Stimulated activated CD4-positive, alpha-beta T cell treated with anti-CD3 and anti-CD28 coated beads, TNF-alpha, amount 100 ng/mL, for 4 hours (primary cell): ENCODE measurements at places on chromosomes 6 and 20.

- no peak for DNase-seq
Measured at GRCh38 chr6:85726206-85726605, 83.5 kb upstream of the SYNCRIP start.

DNA sequence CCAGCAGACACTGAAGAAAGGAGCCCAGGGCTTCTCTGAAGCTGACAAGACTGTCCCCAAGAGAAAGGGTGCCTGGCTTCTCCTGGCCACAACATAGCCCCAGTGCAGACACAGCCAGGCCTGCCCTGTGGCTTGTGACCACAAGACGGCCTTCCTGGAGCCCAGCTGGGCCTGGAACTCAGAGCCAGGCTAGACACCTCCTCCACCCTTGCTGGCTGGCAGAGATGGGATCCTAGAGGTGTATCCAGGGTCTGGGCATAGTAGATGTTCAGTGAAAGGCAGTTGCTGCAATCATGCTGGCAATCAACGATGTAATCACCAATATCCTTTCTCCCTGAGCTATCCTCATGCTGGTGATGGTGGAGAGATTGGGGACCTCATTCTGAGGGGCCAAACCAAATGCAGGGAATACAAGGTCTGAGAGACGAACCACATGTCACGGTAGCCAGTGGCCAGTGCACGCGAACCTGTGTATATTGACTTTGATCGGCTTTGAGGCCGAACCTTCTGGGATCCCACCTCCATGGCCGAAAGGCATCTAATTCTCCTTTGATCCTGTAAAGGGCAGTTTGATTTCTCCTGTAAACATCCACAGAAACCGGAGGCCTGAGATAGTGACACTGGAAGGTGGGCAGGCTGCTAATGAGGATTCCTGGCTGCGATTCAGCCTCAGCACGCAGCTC lies 115.2 kb downstream of the PSMB1 start:
- DNase-seq = no peak

GRCh38 chr6:159985296-159985945 lies 16.5 kb downstream of the IGF2R start:
- DNase-seq = no peak

DNA sequence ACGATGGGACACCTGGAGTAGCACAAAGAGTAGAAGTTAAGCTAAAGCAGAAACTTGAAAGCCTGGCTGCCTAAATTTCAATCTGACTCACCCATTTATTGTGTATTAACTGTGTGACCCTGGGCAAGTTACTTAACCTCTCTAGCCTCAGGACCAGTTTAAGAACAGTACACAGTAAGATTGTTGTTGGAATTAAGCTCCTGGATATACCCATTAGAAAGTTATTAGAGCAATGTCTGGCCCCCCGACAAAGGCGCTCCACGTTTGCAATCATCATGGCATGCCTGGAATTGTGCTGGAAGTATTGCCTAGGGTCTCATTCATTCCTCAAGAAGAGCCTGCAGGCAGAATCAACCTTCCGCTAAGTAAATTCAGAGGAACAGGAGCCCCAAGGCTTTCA lies 1.4 kb downstream of the SDC4 start:
- no peak for DNase-seq

- DNase-seq = no peak
Measured at GRCh38 chr20:62943396-62943795, 5.4 kb downstream of the GID8 start.

- no peak for DNase-seq
Measured at GRCh38 chr6:126033696-126034095, 47.4 kb downstream of the TRMT11 start.

DNA sequence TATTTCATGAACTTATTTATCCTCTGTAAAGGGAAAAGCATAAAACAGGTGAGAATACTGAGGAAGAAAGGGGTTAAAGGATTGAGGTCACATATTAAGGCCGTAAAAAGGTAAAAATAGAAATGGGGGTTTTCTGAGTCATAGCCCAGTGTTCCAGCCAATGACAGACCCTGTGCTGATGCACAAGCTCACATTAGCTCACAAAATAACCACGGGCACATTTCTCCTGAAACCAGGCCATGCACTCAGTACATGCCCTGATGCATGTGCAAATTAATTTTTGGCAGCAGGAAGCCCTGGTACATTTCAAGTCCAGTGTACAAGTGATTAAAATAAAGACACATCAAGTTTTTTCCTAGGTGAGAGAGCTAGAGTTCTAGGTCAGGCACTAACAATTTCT lies 194.4 kb downstream of the TMEM200A start:
- no peak for DNase-seq

GRCh38 chr20:9442858-9443257 lies 71.5 kb upstream of the LAMP5 start:
- no peak for DNase-seq

DNA sequence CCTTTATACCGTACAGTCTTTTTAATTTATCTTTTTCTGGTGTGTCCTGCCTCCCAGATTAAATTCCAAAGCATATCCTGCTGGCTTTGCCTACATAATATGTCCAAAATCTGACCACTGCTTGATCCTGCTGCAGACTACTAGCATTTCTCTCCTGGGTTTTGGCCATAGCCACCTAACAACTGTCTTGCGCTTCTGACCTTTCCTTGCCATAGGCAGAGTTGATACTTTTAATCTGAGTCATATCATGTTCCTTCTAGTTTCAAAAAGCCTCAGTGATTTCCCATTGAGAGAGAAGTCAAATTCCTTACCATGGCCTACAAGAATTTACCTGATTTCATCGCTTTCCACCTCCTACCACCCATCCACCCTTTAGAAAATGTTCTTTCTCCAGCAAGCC lies 104.8 kb downstream of the BCKDHB start:
- DNase-seq = no peak

- DNase-seq = no peak
Measured at GRCh38 chr6:64930681-64931080, 776.3 kb downstream of the EYS start.

GRCh38 chr6:40845553-40845952 lies 193.5 kb downstream of the UNC5CL start:
- DNase-seq = no peak

DNA sequence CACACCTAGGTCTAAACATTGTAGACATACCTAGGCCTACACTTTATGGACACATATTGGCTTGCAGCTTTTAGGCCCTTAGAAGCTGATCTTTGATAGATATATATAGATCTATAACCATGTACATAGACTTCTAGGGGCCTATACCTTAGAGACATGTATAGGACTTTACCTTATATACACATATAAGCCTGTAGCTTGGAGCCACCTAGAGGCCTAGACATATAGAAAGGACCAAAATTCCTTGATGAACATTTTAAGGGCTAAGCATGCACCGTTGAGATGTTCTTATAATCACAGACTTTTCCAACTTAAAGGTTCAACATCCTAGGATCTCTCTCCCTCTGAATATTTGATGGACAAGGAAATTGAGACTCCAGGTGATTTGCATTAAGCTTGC lies 371.7 kb upstream of the SASH1 start:
- DNase-seq = no peak

- DNase-seq = no peak
Measured at GRCh38 chr6:28814032-28814976, 109.5 kb downstream of the TRIM27 start.

- no peak for DNase-seq
Measured at GRCh38 chr6:147297663-147298316, 93.6 kb downstream of the STXBP5 start.

DNA sequence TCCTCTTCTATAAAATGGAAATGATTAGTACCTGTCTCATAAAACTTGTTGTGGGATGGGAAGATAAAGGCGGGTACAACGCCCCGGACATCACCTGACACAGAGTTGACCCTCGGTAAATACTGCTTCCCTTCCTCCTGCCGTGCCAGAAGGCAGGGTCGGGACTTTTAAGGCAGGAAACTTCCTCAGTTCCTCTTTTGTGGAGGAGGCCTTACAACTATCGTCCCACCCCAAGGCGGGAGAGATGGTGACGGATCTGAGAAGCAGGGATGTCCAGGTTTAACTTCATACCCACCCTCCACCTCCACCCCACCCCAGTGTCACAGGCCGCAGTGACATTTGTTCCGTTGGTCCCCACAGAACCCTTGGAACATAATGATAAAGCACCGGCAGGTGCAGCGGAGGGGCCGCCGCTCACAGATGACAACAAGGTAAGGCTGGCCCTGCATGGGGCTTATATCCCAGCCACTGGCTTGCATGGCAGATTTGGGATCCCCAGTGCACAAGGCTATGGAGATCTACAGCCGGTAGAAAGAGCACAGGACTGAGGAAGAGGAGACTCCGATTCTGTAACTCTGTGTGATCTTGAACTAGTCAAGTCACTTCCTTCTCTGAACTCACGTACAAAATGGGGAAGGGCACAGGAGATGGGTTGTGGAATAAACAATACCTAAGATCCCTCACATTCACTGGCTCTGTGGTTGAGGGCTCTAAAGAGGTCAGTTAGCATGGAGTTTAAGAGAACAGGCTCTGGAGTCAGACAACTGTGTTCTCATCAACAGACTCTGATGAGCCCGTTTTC lies 764 bp downstream of the DNTTIP1 start:
- DNase-seq = no peak

GRCh38 chr6:4698901-4699659 lies 77.1 kb upstream of the CDYL start:
- no peak for DNase-seq

GRCh38 chr6:112773187-112773586 lies 426.1 kb downstream of the RFPL4B start:
- DNase-seq = no peak

GRCh38 chr6:166989427-166990032 lies 9.7 kb upstream of the CEP43 start:
- DNase-seq = no peak

DNA sequence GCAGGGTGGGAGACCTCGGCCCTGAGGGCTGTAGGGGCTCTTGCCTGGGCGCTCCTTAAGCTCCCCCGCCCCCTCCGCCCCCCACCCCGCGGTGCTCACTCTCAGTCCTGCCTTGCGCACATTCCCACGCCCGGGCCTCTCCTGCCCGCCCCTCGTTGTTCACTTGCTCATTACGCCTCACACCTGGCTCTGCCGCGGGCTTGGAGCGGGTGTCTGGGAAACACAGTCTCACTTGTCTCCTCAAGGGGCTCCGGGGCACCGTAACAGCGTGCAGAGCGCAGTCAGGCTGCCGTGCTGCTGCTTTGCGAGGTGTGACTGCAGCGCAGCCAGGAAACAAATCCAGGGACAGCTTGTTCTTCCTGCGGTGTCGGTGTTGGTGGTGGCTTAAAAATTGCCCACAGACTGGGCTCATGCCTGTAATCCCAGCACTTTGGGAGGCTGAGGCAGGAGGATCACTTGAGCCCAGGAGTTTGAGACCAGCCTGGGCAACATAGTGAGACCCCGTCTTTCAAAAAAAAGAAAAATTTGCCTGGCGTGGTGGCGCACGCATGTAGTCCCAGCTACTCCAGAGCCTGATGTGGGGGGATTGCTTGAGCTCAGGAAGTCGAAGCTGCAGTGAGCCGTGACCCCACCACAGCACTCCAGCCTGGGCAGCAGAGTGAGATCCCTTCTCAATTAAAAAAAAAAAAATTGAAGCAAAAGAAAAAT lies 4.6 kb downstream of the NPBWR2 start:
- DNase-seq = no peak

- DNase-seq = no peak
Measured at GRCh38 chr6:138572167-138572875, 73.0 kb upstream of the NHSL1 start.

- peak; percentile 42 for DNase-seq
Measured at GRCh38 chr20:51306521-51307358, 235.8 kb downstream of the NFATC2 start.

DNA sequence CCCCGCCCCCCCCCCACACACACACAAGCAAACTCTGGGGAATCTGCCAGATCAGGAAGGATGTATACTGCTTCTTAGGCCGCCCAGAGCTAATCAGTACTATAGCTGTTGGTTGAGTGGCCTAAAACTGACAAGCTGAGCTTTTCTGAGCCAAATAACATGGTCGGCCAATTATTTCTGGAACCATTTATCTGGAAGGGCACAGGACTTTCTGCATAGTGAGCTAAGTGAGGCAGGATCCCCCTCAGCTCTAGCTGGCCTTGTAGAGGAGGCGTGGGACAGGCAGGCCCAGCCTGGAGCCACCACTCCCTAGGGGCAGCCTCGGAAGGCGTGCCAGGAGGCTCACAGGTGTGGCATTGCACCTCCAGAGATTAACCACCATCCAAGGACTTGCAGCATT lies 200.1 kb downstream of the TMEM242 start:
- DNase-seq = no peak

DNA sequence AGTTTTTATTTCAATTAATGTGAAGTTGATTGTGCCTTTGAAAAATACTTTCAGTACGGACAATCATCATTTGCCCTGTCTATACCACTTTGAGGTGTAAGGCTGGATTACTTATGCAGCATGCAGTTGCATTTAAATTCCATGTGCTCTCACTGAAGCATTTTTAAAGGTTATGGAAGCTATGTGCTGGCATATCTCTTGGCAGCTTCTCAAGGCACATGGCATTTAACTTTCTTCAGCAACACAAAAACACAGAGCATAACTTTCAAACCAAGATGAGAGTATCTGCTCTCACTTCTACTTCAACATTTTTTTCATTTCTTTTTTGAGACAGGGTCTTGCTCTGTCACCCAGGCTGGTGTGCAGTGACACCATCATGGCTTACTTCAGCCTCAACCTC lies 360.6 kb upstream of the RUNX2 start:
- no peak for DNase-seq

DNA sequence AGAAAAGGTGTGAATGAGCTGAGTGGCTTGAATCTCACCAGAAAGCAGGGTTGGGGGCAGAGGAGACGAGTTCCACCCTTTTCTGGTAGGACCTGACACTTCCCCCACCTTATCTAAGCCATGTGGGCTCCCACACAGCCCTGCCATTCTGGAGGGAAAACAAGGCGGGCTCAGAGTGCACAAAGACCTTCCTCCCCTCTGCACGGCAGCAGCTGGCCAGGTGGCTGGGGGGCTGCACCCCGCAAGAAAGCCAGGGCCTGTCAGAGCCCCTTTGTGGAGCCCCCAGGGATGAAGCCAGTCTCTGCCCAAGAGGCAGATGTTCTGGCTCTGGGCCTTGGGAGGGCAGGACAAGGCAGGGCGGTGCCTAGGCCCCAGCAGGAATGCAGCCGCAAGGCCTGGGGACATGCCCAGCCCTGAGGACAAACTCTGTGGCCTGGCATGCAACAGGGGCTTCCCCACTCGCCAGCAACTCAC lies 48.4 kb upstream of the DSN1 start:
- DNase-seq = no peak

- no peak for DNase-seq
Measured at GRCh38 chr20:55793986-55794385, 211.3 kb downstream of the CBLN4 start.

GRCh38 chr6:90230548-90231215 lies 66.0 kb downstream of the BACH2 start:
- DNase-seq = no peak

- DNase-seq = no peak
Measured at GRCh38 chr20:49510562-49511122, 28.2 kb upstream of the KCNB1 start.

- no peak for DNase-seq
Measured at GRCh38 chr6:162200041-162200440, 527.5 kb downstream of the PRKN start.

- no peak for DNase-seq
Measured at GRCh38 chr6:48619771-48620170, 508.8 kb upstream of the PTCHD4 start.
